GM12864 (cell line): ENCODE measurements at places on chromosomes 7 and 10.

GRCh38 chr10:11017570-11018431, at the start of gene CELF2:
Gene CELF2, plus strand, starts transcription at chr10:11017872. Its CDS starts 218 bp downstream, at chr10:11018090.
- no peak for DNase-seq

DNA sequence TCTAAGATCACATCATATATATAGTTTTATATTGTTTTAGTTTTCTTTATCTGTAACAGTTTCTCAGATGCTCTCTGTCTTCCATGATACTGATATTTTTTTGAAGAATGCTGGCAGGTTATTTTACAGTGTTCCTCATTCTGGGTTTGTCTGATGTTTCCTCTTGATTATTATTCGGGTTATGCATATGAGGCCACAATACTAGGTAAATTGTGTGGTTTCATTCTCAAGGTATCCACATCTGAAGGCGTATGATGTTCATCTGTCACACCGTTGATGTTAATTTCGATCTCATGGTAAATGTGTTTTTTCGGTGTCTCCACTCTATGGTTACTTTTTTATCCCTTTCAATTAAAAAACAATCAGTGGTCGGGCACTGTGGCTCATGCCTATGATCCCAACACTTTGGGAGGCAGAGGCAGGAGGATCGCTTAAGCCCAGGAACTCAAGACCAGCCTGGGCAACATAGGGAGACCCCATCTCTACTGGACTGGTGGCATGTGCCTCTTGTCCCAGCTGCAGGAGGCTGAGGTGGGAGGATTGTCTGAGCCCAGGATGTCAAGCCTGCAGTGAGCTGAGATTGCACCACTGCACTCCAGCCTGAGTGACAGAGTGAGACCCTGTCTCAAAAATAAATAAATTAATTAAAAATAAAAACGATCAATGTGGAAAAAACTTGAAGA, 108.9 kb downstream of the TPST1 start:
- DNase-seq, result no peak

GRCh38 chr10:27742195-27743011, 3.2 kb downstream of the MKX start:
- peak; percentile 58 for DNase-seq

- DNase-seq, result no peak
These were observed 153.6 kb downstream of the IMMP2L start for GRCh38 chr7:111408724-111409123.

DNA sequence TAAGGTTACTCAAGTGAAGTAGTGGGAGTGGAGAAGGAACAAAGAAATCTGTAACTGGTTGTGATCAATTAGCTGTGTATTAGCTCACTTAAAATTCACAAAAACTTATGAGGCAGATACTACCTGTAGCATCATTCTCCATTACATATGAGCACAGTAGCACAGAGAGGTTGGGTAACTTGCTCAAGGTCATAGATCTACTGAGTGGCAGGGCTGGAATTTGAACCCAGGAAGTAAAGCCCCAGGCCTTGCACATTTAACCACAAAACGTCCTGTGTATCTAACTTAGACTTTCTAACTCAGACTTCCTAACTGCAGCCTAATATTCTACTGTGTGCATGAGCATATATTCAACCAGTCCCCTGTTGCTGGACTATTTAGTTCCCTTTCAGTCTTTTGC, 5.6 kb upstream of the SLF2 start:
- no peak for DNase-seq

DNA sequence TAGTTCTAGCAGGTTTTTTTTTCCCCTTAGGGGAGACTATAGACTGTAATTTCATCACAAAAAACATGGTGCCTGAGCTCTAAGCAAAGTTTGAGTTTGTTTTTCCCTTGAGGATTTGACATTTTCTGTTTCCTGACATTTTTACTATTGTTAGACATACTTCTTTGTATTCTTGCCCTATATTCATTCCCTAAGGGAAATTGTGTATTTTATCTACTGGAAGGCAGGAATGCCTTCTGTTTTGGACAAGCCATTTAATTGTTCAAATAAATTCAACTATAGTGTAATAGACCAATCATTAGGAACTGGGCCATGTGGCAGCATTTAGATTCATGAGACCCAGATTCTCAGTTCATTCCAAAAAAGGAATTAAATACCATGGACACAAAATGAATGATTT, 335.0 kb downstream of the EXOC4 start:
- DNase-seq, result no peak

GRCh38 chr10:101896225-101896877, 52.8 kb upstream of the KCNIP2 start:
- no peak for DNase-seq

DNA sequence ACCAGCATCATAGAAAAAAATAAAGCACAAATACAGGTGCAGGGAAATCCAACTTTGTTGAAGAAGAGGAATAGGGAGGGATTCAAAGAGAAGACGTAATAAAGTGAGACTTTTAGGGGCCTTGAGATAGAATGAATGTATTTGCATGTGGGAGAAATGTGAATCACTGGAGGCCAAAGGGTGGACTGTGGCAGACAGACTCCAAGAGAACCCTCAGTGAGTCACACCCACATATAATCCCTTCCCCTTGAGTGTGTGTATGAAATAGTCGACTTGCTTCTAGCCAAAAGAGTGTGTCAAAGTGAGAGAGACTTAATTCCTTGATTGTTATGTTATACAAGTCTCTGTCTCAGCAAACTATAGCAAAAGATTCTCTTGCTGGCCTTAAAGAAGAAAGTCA, 101.3 kb upstream of the GHITM start:
- no peak for DNase-seq

GRCh38 chr10:121310151-121310711, 288.0 kb downstream of the FGFR2 start:
- no peak for DNase-seq

DNA sequence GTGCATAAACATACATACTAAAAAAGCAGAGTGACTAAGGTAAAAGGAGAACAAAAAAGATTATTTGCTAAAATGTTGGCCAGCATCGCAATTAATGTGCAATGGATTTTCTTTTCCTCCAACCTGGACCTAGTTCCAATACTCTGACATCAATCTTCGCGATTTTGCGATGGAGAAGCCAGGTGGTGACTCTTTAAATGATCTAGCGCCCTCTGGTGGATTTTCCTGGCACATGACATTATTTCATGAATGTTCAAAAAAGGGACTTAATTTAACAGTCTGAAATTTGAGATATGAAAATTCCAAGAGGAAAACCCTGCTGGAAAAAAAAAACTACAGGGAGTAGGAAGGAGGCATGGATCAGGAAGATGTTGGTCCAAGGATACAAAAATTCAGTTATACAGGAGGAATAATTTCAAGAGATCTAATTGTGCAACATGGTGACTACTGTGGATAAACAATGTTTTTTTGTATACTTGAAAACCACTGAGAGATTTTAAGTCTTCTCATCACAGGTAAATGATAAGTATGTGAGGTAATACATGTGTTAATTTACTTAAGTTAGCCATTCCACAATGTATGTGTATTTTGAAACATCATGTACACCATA, 4.3 kb upstream of the KCNMA1 start:
- DNase-seq, result no peak

DNA sequence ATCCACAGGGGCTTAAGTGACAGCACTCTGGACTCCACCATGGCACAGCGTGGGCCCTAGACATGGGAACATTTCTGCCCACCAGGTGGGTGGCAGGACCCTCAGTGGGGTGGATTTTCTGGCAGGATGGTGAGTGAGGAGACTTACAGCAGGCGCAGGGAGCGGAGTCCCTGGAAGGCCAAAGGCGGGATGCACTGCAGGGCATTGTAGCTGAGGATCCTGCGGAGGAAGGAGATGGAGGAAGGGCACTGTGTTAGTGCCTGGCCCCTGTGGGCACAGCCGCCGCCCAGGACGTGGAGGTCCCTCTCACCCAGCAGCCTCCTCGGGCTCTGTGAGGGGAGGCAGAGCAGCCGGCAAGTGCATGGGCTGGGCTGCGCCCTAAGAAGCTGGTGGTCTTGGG, 154.3 kb downstream of the SLIT1 start:
- no peak for DNase-seq

DNA sequence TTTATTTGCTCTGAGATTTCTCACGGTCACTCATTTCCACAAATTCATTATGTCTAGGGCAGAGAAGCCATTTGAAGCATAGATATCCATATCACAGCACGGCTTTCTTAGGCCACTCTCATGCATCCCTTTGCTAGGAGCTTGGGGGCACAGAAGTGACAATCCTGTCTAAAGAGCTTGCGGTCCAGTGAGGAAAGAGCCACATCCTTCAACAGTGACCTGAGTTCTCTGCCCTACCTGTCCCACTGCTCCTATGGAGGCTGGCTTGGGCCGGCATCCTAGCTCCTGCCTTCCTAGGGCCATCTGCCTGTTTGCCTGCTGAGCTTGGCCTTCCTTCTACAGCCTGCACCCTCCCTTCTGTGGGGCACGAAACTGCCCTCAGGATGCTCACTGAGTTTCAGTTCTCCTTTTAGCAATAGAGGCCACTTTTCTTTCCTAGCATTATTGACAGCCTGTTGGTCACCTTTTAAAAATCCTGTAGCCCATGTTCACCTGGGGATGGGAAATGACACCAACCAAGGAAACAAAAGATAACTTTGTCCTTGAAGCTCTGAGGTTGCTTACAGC, 212.1 kb upstream of the GRB10 start:
- DNase-seq, result no peak

- no peak for DNase-seq
These were observed 13.6 kb upstream of the SLF2 start for GRCh38 chr10:100899171-100899570.

DNA sequence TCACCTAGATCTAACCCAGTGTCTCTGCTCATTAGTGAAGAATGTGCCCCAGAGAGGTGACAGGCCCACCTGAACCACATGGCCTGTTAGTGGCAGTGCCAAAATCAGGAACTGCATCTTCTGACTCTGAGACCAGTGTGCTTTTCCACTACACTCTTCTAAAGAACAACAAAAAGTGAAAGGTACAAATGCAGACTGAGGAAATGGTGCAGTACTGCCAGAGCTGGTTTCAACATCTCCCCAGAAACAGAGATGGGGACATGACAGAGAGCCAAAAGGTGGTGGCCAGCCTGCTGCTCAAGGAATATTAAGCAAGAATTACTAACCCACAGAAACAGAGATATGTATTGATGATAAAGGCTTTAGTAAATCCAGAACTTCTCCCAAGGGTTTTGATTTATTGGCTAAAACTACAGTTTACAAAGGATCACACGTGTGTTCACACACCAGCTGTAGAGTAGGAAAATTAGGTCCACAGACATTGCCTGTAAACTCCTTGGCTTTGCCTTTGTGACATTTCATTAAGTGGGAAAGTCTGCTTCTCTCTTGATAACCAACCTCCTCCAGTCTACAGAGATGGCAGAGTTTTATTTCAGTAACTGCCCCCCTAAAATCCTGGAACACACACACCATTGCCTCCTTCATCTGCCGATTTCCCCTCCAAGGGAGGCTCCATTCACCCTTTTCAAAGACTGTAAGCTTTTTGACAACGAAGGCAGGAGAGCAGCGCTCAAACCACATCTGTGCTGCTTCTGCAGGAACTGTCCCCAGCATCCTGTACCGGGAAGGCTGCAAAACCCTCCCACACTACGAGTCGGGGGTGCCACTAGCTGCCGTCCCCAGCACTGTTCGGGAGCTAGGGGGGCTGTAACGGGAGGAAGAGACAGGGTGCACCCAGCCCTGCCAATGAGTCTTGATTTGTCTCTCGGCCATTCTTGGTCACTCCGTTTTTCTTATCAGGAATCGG, 29.8 kb downstream of the GSDME start:
- DNase-seq, result peak; percentile 45

GRCh38 chr7:148485618-148486017, 104.9 kb upstream of the C7orf33 start:
- no peak for DNase-seq

- no peak for DNase-seq
These were observed 158.7 kb downstream of the TNS3 start for GRCh38 chr7:47423196-47423595.

DNA sequence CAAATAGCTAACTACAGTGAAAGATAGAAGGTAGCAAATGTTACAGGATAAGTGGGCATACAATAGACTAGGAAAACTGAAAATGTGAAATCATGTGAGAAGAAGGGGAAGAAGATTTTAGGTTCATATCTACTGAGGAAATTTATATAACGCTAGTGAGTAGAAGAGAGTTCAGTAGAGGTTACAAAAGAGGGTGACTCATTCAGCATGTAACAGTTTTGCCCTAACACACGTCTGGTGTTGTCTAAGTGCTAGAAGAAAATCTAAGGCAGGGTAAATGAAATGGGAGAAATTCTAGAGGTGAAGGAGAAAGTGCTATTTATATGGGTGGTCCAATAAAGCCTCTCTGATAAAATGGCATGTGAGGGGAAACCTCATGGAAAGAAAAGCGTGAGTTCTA, 731.4 kb upstream of the POT1 start:
- no peak for DNase-seq

GRCh38 chr7:66239467-66239856, 34.3 kb downstream of the TPST1 start:
- DNase-seq, result no peak

- no peak for DNase-seq
These were observed 91.8 kb downstream of the KLF6 start for GRCh38 chr10:3693022-3693697.

DNA sequence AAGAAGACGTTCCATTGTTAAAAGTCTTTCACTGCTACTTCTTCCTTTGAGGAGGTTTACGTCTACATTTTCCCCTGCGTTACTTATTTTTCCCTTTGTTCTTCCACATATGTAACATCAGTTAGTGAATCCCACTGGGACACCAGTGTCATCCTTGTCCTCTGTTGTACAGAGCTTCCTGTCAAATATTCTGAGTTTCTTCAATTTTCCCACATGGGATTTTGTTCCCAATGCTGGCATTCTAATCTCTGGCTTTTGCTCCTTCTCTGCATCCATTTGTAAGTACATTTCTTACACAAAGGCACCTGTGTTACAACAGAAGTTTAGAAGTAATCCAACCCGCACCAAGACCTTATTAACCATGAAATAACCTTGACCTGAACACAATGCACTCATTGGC, 627.4 kb upstream of the PFKP start:
- no peak for DNase-seq

GRCh38 chr7:151688236-151688780, 168.6 kb upstream of the RHEB start:
- no peak for DNase-seq

- no peak for DNase-seq
These were observed 535.6 kb downstream of the CNTNAP2 start for GRCh38 chr7:146652176-146652575.

DNA sequence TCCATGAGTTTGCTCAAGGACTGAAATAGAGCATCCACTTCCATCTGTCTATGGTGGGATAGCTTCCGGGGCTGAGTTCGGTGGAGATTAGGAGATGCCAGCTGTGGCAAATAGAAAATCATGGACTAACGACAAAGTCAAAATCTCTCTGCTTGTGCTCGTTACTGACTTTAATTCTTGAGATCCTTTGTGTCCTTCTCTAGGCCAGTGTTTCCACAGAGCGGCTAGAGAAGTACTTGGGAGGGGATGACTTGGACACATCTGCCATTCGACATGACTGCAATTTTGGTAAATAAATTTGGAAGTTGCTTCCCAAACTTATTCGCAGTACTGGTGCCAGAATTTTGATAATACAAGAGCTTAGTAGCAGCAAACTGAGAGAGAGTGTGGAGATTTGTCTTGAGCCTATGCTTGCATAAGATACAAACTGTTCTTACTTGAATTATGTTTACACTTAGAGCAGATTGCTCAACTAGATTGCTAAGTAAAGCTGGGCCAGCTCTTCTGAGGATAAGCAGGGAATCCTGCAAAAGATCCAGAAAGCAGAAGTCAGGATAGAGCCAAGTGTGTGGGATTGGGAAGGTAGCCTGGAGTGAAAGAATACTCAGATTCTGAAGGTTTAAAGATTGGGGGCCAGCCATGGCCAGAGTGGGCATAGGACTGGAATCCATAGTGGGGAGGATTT, 27.6 kb downstream of the ABCC2 start:
- DNase-seq, result no peak

- peak; percentile 40 for DNase-seq
These were observed 359.7 kb upstream of the ZNF32 start for GRCh38 chr10:44008270-44008916.
